ENCODE measurements at places on chromosomes 13 and 19.

DNA sequence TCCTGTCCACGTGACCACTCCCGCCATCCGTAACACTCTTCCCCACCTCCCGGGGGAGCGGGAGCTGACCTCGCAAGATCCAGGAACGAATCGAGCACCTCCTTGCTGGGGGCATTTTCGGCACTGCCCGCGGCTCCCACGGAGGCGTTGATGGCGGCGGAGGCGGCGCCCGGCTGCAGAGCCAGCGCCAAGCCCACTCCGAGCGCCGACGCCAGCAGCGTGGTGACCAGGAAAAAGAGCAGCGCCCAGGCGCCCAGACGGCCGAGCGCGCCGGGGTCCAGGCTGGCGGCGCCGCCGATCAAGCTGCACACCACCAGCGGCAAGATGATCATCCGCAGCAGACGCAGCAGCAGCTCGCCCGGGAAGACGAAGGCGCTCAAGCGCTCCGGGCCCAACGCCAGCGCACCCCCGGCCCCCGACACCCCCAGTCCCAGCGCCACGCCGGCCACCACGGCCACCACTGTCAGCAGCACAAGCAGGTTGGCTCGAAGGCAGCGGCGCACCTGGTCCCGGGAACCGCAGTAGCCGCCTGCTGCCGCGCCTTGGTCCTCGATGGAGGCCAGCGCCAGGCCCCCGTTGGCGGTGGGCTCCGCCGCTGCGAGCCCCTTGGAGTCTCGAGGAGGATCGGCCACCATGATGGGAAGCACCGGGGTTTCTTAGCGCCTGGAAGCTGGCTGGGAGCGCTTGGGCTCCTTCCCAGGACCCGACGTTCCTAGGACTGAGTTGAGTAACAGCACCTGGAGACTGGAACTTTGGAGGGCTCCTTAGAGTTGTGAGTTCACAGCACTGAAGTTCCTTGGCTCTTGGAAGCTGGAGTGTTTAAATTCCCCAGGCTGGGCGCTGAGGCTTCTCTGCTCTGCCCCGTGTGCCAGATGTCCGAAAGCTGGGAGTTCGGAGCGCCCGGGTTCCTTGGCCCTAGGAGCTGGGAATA is 798 bp downstream of the SLC1A5 start:
- peak; percentile 28 for DNase-seq

DNA sequence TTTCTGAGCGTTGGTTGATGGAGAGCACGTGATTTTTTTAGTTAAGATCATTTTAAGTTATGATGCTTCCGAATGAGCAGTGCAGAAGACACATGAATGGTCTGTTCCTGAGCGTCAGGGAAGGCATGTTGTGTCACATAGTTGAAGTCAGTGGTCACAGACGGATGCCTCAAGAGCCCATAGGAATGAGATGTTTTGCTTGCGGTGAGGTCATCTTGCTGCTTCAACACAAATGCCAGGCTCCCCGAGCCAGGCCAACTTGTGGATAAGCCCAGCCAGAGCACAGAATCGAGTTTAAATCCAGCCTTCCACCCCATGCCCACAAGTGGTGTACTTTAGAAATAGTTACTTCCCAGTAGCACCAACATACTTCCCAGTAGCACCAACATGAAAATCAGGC is 5.4 kb downstream of the UPF3A start:
- no peak for DNase-seq

DNA sequence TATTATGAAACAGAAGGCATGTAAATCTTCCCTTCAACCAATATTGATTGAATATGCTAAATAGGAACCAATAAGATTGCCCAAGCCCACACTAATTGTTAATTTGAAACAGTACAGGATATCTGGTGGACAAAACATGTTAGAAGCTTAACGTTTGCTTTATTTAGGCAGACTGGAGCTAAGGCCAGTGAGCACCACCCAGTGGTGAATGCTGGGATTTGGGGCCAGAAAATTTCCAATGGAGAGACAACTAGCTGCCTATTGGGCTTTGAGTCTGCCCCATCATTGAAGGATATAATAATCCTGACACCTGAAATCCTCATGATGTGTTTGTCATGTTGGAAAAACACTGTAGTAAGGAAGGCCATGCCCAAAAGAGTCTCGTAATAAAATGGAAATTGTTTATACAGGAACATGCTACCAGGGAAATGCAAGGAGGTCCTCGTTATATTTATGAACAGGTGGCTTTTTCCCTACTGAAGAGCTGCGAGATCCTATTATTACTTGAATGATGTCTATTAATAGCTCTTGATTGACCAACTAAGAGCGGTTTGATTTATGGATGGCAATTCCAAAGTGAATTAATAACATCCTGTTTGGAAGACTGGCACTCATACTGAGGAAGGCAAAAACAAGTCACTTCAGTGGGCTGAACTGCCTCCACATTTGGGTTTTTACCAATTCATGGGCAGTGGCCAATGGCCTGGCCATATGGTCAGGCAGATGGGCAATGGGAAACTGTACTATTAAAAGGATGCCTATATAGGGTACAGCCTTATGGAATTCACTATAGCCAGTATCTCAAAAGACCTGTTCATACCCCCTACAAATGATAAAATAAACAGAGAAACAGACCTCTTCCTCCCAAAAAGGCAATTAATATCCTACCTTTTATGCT is 8.7 kb downstream of the SIGLECL1 start:
- no peak for DNase-seq

DNA sequence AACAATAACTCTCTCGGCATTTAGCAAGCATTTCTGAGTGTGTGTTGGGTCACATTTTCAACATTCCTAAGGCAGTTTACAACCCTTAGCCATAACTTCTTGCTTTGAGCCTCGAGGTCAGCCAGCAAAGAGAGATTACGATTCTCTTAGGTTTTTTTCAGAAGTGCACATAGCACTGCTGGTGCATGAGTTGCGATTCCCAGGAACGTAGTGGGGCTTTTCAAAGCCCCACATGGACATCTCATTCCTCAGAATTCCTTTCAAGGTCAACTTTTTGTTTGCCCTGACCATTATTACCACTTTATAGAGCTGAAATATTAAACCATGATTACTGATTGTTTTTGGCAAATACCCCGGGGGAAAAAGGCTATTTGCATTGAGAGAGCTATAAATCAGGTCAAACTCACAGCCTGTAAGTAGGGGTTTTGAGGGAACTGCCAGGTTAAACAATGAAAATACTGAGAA is 705.3 kb downstream of the GPC5 start:
- DNase-seq = peak; percentile 4

GRCh38 chr13:100365680-100366079 is 222.9 kb downstream of the GGACT start:
- DNase-seq = no peak

GRCh38 chr13:81874681-81875661 is 1534.0 kb upstream of the SPRY2 start:
- DNase-seq = no peak

GRCh38 chr13:107553838-107554237 is 661.5 kb downstream of the LIG4 start:
- DNase-seq = no peak

GRCh38 chr13:26824581-26824980 is 64.0 kb upstream of the GPR12 start:
- DNase-seq = no peak

DNA sequence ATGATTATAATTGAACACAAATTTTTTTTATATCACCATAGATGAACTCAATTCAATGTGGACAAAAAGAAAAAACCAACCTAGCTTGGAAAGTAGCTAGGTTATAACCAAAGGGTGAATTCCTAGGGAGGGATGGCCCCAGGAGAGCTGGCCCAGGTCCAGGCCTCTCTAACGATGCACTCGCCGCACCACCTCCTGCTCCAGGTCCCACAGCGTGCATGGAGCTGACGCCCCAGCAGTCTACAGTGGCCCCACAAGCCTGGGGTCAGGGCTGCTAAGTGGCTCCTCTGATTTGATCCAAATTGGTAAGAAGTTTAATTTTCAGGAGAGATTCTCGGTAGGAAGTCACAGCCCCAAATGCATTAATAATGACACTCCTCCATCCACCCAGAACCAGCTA is 48.8 kb downstream of the TSHZ3 start:
- no peak for DNase-seq

DNA sequence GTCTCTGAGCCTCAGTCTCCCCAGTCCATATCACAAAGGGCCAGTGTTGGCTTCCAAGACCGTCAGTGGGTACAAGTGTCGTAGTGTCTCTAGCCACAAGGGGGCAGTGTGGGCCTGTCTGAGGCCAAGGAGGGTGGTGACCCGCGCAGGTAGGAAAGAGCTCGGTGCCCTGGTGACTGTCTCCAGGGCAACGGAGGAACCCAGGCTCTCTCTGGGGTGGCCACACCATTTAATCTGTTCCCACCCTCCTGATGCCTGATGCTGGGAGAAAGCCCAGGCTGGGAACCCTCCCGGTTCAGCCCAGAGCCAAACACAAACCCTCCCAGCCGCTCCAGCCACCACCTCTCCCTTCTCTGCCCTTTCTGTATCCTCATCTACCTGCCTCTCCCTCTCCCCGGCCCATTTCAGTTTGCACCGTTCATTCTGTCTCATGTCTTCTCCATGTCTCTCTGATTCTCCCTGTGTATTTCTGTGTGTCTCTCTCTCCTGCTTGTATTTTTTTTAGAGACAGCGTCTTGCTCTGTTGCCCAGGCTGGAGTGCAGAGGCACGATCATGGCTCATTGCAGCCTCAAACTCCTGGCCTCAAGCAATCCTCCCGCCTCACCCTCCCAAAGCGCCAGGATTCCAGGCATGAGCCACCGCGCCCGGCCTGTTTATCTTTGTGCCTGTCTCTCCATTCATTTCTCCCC is 17.5 kb upstream of the MEIS3 start:
- peak; percentile 72 for DNase-seq

DNA sequence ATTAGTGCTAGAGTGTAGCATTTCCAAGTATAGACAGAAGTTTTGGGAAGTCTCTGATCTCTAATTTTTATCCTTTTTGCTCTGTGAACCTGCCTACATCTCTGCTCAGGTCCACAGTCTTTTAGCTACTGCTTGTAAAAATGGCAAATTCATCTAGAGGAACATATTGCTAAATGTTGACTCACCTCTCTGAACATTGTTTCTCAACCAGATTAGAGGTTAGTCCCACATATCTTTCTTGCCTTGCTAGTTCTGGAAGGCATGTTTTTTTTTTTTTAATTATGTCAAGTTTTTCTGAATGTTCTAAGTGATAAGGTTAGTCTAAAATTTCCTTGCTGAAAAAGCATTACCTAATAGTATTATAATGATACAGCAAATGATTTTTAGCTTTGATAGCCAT is 2889.6 kb upstream of the PCDH20 start:
- DNase-seq = no peak

DNA sequence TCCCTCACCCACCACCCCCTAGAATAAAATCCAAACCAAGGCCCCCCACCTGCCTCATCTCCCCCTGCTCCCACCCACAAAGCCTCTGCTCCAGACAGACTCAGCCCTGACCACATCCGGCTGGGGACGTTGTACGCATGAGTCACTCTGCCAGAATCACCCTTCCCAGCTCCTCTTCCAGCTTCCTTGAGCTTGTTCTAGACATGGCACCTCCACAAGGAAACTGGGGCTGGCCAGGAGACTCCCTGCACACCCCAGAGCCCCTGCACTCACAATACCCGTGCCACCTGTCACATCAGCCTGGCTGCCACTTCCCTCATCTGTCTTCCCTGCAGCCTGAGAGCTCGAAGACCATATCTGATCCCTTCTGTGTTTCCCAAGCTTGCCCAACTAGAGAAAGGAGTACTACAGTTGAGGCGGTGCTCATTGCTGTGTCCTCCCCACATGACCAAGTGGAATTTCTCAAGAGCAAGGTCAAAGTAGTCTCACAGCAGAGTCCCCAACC is 9.7 kb downstream of the DEDD2 start:
- DNase-seq = no peak

DNA sequence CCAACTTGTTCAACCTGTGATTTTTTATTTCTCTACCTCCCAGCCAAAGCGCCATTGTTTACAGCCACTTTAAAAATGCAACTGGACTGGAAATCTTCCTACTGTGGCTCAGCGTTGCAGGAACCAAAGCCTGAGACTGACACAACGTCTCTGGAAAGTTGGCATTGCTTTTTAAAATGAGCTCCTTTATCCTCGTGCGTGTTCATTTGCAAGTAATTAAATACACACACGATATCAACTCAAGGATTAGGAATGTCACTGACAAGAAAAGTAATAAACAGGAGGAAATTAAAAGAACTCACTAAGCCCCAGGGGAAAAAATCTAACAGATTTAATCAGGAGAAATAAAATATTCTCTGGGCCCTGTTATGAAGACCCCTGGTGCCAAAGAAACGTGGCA is 184.6 kb upstream of the IRS2 start:
- no peak for DNase-seq

DNA sequence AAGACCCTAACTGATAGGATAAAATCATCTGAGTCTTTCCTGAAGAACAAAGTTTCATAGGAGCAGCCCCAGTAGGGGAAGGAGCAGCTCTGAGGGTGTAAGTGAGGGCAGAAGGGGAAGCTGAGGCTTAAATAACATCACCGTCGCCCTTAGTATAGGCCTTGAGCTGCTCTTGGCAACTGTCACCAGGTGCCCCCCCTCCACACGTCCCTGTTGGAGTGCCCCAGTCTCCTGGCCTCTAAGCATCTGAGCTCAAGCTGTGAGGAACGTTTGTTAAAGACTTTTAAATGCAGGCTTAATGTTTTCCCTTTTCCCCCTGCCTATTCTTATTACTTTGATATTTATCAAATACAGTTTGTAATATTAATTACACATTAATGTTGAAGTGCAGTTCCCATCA is 170.6 kb downstream of the ZIC5 start:
- no peak for DNase-seq

GRCh38 chr19:47509973-47510372 is 4.9 kb downstream of the NAPA start:
- no peak for DNase-seq

DNA sequence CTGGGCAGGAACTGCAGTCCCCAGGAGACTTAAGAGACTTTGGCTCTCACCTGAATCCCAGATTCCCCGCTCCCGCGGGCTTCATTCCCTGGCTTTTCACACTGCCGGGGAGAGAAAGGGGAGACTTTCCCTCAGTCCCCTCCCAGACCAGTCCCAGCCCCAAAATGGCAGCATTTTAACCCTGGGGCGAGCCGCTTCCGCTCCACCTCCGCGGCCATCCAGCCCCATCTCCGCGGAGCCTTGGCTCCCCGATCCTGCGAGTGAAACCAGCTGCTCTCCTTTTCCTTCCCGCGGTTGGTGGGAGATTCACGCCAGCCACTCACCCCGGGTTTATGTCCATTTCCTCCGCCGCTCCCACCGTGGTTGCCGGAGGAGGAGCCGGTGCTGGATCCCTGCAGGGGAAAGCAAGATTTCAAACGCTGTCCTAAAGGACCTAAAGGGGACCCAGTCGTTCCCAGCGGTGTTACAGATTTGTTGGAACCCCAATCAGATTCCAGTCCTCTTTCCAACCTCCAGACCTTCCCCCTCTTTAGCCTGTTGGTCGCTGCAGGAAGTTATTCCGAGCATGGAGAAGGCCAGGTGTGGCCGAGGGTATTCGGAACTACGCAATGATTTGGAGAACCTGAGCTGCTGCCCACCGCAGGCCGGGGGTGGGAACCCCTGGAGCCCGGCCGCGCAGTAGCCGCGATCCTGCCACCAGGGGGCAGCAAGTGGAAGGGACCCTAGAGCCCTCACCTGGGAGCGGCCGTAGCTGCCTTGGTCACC is 3.4 kb downstream of the DMKN start:
- DNase-seq = peak; percentile 13

DNA sequence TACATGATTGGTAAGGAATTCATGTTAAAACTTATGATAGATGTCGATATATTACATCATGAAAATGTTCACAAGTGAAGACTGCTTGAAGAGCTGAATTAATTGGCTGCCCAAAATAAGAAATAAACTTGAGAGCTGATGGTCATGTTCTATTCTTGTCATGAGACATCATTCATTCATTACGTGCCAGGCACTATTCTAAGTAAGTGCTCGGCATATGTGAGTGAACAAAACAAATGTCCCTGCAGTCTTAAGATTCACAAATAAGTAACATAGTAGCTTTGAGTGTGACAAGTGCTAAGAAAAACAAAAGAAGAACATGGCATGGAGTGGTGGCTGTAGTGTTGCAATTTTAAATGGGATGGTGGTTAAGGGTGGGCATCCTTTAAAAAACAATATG is 329.3 kb downstream of the SUCLA2 start:
- no peak for DNase-seq

All from NCI-H2081 (cell line).